ENCODE measurements at places on chromosomes 7 and 10. TPM values are rescaled to one million over a fixed set of nuclear protein-coding genes. Genes with fewer than 3 reads are reported as not detected.

The PPP1R17 gene
- total RNA-seq, result not detected

The FKBP6 gene
- total RNA-seq, result not detected

The SVOPL gene
- total RNA-seq, result 0.09 TPM

The STAG3 gene
- 0.52 TPM for total RNA-seq
